ENCODE measurements at places on chromosomes 1 and 21.

- DNase-seq = no peak
Observed at GRCh38 chr1:41842993-41843755, 75.5 kb downstream of the HIVEP3 start.

- DNase-seq = no peak
Observed at GRCh38 chr1:86641318-86641717, 63.1 kb upstream of the SH3GLB1 start.

DNA sequence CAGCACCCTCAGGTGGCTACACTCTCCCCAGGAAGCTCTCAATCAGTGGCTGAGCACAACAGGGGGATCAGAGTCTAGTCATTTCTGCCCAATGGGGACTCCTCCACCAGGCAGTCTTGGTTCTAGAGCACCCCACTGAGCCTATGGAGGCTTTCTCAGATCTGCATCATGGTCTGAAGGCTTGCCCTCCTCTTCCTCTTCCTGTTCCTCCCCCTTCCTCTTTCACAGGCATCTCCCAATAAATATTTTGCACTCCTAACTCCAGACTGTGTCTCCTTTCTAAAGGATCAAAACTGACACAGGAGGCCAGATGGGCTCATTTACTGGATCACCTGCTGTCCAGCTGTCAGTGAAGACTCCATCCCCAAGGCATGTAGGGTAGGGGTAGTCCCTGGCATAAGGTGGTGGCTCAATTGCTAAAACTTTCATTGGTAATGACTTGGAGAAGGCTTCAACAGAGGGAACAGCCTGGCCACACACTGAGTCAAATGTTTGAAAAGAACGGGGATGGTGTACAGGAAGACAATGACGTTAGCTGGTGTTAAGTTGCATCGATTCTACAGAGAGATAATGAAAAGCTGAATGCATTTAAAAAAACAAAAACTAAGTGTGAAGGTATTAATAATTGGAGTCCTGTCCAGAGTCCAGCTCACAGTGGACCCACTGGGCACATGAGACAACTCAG is 84.2 kb upstream of the SLC2A1 start:
- no peak for DNase-seq

DNA sequence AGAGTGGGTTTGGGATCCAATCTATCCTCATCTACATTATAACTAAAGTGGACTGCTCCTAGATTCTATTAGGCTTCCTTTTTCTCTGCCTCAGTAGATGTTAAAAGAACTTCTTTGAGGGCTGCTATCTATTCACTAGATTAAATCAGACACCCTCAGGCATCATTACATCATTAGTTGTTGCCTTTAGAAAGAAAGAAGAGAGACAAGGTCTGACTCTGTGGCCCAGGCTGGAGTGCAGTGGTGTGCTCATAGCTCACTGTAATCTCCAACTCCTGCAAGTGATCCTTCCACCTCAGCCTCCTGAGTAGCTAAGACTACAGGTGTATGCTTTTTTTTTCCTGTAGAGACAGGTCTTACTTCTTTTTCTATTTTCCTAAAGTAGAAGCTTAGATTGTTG is 71.1 kb upstream of the EXO1 start:
- no peak for DNase-seq

GRCh38 chr1:183407961-183408360 is 10.2 kb downstream of the NMNAT2 start:
- DNase-seq = no peak

DNA sequence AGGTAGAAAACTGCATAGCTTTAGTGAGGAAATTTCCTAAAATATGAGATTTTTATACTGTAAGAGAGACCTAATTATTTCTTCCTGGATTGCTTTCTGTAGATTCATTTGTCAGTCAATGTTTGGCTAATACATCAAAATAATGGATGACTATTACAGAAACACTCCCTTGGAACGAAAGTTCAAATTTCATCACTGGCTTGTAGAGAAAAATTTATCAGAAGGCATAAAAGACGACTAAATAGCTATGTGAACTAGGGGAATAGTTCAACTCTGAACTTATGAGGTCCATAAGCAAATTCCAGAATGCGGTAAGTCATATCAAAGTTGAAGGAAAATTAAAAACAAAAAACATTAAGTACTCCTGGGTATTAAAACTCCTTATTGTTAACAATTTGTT is 36.0 kb downstream of the WNT2B start:
- no peak for DNase-seq

GRCh38 chr1:41547781-41548560 is 63.5 kb upstream of the EDN2 start:
- no peak for DNase-seq

GRCh38 chr1:182337736-182338571 is 53.6 kb downstream of the GLUL start:
- DNase-seq = no peak

GRCh38 chr1:245598524-245599305 is 443.9 kb downstream of the KIF26B start:
- no peak for DNase-seq

GRCh38 chr1:228307218-228308023 is 99.2 kb downstream of the TRIM11 start:
- no peak for DNase-seq

DNA sequence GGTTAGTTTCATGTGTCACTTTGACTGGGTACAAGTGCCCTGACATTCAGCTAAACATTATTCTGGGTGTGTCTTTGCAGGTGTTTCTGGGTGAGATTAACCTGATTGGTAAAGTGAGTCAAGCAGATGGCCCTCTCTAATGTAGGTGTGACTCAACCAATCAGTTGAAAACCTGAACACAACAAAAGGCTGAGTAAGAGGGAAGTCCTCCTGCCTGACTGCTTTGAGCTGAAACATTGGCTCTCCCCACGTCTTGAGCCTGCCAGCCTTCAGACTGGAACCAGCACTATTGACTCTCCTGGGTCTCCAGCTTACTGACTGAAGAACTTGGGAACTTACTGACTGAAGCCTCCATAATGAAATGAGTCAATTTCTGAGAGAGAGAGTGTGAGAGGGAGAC is 70.0 kb upstream of the C21orf91 start:
- DNase-seq = no peak

GRCh38 chr21:31352836-31353235 is 8.8 kb upstream of the TIAM1 start:
- no peak for DNase-seq

DNA sequence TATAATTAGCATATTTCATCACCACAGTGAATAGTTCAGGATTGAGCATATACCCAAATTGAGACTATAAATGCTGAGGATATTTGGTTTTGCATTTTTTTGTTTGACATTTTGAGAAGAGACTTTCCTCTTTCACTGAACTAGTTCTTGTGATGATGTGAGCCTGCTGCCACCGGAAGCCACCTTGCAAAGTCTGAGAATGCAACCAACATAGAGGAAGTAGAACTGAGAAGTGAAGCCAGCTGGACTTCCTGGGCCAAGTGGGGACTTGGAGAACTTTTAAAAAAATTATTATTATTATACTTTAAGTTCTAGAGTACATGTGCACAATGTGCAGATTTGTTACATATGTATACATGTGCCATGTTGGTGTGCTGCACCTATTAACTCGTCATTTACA is 102.3 kb downstream of the RPE65 start:
- no peak for DNase-seq

GRCh38 chr1:226135709-226136108 is 50.8 kb downstream of the ACBD3 start:
- no peak for DNase-seq

- DNase-seq = no peak
Observed at GRCh38 chr1:77514921-77515776, 167.3 kb downstream of the ZZZ3 start.

DNA sequence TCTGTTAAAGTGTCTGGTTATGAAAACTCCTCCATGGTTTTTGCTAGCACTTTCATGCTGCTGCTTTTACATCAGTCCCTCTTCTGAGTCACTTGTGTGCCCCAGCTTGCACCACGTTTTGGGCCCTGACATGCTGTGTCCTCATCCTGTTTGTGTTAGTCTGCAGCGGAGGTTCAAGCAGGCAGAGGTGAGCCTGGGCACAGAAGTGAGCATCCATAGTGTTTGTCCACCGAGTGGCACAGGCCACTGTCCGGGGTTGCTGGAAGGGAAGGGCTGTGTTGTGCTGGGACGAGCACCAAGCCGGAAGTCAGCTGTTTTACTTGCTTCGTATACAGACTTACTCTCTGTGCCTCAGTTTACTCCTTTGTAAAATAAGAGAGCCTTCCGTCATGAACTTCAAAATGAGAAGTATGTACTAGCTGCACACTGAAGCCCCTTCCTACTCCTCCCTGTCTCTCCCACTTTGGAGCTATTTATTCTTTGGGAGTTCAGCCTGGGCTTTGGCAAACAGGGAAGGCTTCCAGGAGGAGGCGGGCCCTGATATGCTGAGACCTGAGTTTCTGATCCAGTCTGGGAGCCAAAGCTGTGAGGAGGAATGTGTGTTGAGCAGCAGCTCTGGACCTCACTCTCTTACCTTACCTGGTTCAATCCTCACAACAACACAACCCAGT is 10.7 kb upstream of the LAPTM5 start:
- no peak for DNase-seq

- no peak for DNase-seq
Observed at GRCh38 chr21:42221581-42222345, 2.8 kb downstream of the ABCG1 start.

- no peak for DNase-seq
Observed at GRCh38 chr1:180674603-180675530, 43.0 kb downstream of the XPR1 start.

DNA sequence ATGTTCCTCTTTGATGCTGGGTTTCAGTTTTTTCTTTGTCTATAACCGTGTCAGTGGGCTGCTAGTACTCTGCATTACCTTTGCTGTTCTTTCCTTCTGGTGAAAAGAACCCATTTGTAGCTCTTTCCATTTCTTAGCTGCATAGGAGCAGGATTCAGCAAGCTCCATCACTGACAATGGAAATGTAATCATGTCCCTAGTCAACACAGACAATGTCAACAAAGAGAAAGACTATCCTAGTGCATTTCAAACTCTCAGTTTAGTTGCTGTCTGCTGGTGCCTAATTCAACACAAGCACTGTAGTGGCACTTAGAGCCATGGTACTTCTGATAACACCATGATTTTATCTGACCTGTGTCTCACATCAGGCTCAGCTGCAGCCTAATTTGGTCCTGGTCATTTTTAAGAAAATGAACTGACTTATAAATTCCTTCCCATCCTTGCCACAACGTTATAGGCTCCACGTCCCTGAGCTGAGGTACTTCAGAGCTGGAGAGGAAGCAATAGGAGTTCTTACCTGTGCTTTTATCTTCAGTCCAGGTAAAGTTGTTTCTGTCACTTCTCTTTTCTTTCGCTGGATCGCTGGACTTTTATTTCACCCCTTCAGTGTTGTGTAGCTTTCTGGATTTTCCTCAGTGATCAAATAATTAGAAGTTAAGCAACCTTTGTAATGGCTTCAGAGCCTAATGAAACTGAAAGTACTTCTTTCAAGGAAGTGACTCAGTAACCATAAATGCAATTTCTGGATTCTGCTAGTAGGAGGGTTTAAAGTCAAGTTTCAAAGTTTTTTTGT is at the start of gene GBP3:
GBP3 (minus strand) TSS at position 700 of the 793 bp plus-strand sequence. CDS start 2,145 bp downstream, outside the sequence.
- DNase-seq = peak; percentile 14

- DNase-seq = no peak
Observed at GRCh38 chr1:155396874-155397476, 76.3 kb downstream of the RUSC1 start.

- no peak for DNase-seq
Observed at GRCh38 chr1:169877800-169878491, 15.8 kb downstream of the SCYL3 start.

DNA sequence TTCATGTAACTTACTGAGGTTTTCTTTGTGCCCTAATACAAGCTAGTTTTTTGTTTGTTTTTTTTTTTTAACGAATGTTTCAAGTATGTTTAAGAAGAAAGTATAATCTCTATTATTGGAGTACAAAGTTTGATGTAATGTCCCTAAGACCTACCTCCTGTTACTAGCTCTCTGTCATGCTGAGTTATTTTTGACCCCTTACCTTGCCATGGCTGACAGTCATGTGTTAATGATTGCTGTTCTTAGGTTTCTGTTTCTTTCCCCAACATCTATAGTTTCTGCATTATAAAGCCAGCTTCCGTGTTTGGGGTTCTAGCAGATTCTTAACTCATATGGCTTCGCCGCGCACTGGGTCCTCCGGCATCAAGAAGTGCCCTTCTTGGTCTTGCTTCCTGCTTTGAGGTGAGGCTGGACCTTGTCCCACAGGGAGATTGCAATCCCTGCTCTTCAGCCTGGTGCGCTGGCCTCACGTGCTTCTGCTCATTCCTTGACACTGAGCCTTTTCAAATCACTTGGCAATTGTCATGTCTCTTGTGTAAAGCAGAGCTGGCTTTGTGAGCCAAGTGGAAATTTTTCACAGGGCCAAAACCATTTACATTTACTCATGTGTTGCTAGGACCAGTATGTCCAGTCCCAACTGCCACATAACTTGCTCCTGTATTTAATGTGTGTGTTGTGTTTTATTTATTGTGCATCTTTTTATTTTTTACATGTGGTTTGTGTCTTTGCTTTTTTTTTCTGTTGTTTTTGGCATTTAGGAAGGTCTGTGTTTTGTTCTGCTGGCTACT is 135.0 kb upstream of the COL6A1 start:
- no peak for DNase-seq

- DNase-seq = no peak
Observed at GRCh38 chr1:198199105-198199504, 42.3 kb downstream of the NEK7 start.

DNA sequence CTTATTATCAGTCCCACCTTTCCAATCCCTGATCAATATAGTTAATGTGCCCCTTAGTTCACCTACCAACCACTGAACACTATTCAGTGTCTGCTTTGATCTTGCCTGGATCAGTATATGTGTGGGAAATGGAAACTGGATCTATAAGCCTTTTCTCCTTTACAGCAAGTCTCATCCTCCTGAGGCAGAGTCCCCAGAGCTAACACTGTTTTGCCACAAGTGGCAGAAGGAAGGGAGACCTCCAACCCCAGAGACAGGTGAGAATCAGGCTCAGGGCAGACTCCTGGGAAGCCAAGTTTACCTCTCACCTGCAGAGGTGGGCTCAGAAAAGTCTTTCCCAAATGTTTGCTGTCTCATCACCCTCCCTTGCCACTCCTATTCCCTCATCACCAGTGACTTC is at the start of gene OR6N2:
OR6N2 (minus strand) TSS at position 101 of the 400 bp plus-strand sequence. CDS start 3,569 bp downstream, outside the sequence.
- DNase-seq = no peak

- no peak for DNase-seq
Observed at GRCh38 chr1:59695252-59695651, 119.5 kb upstream of the HOOK1 start.

GRCh38 chr1:164771619-164772361 is 212.8 kb downstream of the PBX1 start:
- DNase-seq = no peak

- DNase-seq = no peak
Observed at GRCh38 chr1:94929351-94930217, 2.7 kb upstream of the CNN3 start.

GRCh38 chr1:66300972-66301451 is 232.9 kb upstream of the SGIP1 start:
- DNase-seq = no peak

- no peak for DNase-seq
Observed at GRCh38 chr1:244680667-244681066, 27.7 kb downstream of the DESI2 start.

- DNase-seq = no peak
Observed at GRCh38 chr1:165445388-165445787, 462 bp upstream of the RXRG start.

All from NCI-H1930 (cell line).